ELR (cell line): ENCODE measurements at places on chromosomes 4 and X.

DNA sequence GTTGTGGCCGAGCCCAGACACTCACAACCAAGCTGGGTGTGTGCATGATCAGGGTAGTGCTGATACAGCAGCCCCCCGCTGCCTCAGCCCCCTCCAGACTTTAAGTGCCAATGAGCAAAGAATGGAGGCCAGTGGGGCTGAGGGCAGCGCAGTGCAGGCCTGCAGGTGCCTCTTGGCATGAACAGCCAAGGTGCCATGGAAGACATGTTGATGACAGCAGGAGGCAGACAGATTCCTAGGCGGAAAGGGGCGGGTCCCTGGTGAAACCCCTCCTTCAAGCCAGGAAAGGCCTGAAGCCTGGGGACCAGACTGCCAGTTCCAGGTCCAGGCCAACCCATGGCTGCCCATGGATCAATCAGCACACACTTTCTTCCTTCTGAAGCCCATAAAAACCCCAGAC lies 253.3 kb upstream of the ETNPPL start:
- no peak for DNase-seq

DNA sequence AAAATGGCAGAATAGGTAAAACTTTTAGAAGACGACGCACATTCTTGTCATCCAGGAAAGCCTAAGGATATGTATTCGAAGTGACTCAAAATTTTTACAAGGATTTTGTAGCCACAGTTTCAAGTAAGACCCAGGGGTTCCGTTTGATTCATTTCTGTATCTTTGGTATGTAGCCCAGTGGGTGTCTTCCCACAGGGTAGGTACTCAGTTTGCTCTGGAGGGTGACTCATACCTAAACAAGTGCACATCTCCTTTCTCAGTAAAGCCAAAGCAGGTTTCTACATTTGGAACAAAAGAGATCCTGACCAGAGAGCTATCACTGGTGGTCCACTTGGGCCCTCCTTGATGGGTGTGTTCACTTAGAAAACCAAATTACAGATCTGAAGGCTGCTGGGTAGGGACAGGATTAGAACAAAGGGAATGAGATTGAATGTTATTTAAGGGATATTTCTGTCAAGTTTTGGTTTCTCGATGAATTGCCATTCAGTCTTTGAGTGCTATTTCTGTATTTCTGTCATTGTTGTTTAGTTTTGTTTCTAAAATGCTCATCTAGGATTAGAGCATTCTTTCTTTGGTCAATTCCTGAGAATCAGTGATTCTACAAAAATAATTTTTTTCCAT lies 56.1 kb downstream of the PLS3 start:
- peak; percentile 90 for DNase-seq

GRCh38 chr4:159047478-159048165 lies 55.3 kb upstream of the RAPGEF2 start:
- DNase-seq, result peak; percentile 23

DNA sequence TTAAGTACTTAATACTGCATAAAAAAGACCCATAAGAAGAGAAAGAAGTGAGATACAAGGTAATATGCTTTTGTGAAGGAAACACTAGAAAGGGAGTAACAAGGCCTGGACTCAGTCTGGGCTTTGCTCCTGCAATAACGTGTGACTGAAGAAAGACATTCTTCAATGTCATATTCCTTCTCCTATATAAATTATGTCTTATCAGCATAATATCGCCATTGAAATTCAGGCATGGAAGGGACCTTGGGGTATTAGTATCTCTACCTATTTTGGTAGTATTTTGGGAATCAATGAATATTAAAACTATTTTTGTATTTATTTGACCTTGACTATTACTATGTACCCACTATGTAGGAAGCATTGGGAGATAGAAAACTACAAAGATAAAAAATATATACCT lies 62.2 kb upstream of the GIMD1 start:
- no peak for DNase-seq

GRCh38 chrX:51860679-51861078 lies 32.7 kb upstream of the MAGED1 start:
- DNase-seq, result peak; percentile 37

- DNase-seq, result no peak
Observed at GRCh38 chr4:72770708-72771107, 201.7 kb upstream of the ADAMTS3 start.

DNA sequence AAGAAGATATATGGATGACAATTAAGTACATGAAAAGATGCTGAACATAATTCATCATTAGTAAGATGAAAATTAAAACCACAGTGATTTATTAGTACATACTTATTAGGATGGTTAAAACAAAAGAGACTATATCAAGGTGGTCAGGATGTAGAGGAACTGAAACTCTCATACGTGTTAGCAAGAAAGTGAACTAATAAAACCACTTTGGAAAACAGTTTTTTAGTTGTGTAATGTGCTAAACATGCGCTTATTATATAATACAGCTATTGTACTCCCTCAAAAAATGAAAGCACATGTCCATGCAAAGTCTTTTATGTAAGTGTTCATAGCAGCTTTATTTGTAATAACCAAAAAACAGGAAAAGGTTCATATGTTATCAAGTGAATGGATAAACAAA lies 89.9 kb upstream of the KCTD8 start:
- DNase-seq, result no peak

DNA sequence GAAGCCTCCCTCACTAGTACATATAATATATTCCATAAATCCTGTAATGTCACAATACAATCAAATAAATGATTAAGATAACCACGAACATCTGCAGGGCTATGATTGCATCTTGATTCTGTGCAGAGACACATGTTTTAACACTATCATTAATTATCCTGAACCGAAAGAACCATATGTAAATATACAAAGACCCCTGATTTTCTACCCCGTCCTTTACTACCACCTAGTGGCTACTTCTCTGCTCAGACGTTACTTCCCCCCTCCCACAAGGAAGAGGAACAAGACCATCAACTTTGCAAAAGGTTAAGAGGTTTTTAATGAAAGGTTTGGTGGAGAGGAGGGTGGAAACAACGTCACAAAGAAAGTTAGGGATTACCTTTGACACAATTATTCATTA lies 134.0 kb downstream of the COL4A6 start:
- peak; percentile 18 for DNase-seq

- DNase-seq, result no peak
Observed at GRCh38 chr4:4226606-4227438, at the start of gene OTOP1. TSS of gene OTOP1 (minus strand) at chr4:4226929. CDS start at chr4:4226864, 65 bp downstream.

GRCh38 chrX:39829965-39830364 lies 267.8 kb downstream of the BCOR start:
- DNase-seq, result no peak

DNA sequence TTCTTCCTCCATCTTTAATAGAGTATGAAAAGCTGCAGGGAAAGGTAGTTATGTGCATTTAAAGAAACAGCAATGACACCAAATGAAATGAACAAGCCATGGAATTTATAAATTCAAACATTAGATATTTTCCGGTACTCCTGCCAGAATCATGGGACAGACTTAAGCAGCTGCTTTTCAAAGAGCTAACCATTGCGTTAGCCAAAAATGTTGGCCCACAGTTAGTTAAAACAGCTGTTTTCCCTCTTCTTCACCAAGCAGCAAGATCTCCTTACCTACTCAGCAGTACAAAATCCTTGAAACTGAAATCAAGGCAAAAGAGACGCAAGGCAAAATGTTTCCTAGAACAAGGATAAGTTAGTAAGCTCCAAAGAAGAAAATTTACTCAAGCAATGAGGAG lies 64.0 kb downstream of the MANBA start:
- no peak for DNase-seq

DNA sequence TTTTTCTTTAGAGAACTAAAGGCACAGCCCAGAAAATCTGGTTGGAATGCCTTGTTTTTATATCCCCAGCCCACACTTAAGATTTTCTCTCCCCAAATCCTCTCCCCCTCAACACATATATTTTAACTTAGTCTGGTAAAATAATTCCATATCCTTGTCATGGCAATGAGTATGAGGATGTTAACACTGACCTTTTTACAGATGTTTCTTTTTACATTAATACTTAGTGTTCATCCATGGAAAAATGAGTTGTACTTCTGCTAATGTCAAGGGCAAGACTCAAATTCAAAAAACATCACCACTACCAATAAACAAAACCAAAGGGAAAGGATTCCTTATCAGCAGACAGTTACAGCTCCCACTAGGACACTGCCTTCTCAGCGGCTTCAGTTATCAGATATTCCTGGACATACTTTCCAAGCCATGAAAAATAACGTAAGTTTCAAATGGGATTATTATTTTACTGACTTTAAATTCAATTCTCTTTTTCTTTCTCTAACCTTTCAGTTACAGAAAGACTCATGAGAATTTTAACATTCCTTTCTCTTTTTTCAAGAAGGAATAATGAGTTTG lies 83.3 kb downstream of the RASL11B start:
- DNase-seq, result no peak

DNA sequence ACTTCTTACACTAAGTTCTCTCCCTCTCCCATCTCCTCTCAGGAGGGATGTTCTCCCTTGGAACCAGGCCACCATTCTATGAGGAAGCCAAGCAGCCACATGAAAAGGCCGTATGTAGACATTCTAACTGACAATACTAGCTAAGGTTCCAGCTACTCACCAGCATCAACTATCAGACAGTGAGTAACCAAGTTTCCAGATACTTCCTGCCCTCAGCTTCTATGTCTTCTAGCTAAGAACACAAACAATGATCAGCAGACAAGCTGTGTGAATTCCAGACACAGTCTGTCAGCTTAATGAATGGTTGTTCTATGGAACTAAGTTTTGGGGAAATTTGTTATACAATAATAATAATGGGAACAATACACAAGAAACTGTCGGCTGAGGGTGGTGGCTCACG lies 50.8 kb downstream of the SMIM14 start:
- peak; percentile 10 for DNase-seq

- peak; percentile 51 for DNase-seq
Observed at GRCh38 chrX:63930140-63930539, 145.1 kb upstream of the ARHGEF9 start.

- DNase-seq, result peak; percentile 17
Observed at GRCh38 chrX:141467442-141467841, 117.1 kb downstream of the SPANXA1 start.
